ENCODE measurements at places on chromosomes 2 and 18.

- no peak for DNase-seq
Measured at GRCh38 chr2:59342166-59342565, 1101.0 kb upstream of the FANCL start.

- no peak for DNase-seq
Measured at GRCh38 chr18:21366896-21367295, 124.9 kb downstream of the GREB1L start.

DNA sequence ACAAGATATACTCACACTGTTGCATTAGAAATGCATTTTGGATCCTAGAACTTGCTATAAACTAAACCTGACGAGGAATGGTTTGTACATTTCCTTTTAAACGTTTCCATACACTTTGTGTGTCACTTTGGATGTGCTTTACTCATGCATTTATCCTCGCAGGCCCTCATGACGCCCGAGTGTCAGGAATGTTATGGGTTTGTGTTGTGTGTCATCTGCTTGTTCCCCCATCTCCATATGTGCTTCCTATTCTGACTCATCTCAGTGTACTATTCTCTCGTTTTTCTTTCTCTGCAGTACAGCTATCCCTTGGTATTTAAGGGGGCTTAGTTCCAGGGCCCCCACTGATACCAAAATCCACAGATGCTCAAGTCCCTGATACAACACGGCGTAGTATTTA lies 121.5 kb upstream of the RASGRP3 start:
- DNase-seq = no peak

DNA sequence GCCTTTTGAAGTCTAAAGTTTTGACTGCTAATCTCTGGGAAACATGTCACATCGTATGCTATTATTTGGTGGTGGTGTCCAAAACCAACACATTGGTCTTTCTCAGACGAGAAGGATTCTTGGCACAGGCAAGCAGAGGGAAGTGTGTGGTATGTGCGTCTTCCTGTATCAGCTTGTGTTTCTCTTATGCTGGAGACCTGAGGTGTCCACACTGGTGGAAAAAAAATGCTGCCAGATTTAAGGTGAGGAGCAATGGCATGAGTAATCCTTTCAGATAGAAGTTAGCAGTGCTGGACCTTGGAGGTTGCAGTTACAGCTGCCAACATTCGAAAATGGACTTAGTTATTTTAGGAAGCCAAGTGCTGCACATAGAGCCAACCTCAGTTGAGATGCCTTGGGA lies 11.7 kb upstream of the FHL2 start:
- DNase-seq = no peak

DNA sequence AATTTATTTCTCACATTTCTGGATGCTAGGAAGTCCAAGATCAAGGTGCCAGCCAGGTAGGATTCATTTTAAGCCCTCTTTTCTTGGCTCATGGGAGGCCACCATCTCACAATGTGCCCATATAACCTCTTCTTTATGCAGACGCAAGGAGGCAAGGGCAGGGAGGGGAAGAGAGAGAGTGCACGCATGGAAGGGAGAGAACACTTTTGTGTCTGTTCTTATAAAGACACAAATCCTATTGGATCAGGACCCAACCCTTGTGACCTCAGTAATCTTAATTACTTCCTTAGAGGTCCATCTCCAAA lies 32.5 kb downstream of the CMPK2 start:
- DNase-seq = no peak

All from stimulated activated naive CD8-positive, alpha-beta T cell treated with anti-CD3 and anti-CD28 coated beads, Interleukin-15, Interleukin-2, amounts not matched to agents 100 U/mL and 50 U/mL, for 24 hours (primary cell).